Stimulated activated CD8-positive, alpha-beta memory T cell treated with anti-CD3 and anti-CD28 coated beads, Interleukin-7, amount 100 ng/mL, for 1 hour (primary cell): ENCODE measurements at places on chromosomes 12 and 14.

GRCh38 chr14:33486332-33486890 lies 464.5 kb downstream of the EGLN3 start:
- DNase-seq: no peak

GRCh38 chr14:67400434-67400833 lies 11.5 kb downstream of the PLEK2 start:
- DNase-seq: no peak

GRCh38 chr14:42111355-42111754 lies 504.7 kb downstream of the LRFN5 start:
- no peak for DNase-seq

DNA sequence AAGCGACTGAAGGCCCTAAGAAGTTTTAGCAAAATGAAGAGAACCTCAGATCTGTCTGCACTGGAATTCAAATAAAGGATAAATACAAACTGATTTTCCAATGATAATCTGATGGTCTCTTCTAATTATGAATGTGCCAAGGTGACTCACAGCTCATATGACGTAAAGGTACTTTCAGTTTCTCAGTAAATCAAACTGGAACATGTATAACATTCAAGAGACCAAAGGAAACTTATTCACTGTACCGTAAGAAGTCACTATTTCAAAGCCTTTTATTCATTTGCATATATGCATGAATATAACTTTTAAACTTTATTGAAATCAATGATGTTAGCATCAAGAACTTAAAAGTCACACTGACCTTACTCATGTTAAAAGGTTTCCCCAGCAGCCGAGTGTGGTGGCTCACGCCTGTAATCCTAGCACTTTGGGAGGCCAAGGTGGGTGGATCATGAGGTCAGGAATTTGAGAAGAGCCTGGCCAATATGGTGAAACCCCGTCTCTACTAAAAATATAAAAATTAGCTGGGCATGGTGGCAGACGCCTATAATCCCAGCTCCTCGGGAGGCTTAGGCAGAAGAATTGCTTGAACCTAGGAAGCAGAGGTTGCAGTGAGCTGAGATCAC lies 52.2 kb downstream of the ATXN2 start:
- DNase-seq: no peak

- no peak for DNase-seq
Measured at GRCh38 chr12:112408621-112409020, 784 bp downstream of the RPL6 start.

DNA sequence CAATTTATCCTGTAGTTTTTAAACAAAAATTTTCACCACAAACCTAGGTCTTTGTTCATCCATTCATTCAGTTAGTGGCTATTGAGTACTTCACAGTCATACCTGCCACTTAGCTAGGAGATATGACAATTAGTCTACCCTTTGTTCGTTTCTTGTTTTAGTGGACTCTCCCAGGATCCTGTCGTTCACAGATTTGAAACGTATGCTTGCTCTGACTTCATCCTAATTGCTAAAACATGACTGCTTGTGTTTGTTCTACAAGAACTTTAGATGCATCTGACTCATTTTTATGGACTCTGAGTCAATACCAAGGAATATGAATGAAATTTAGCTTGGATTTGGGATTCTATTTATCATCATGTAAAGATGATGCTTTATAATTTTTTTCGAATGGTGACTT lies 69.5 kb downstream of the TBC1D30 start:
- DNase-seq: no peak

DNA sequence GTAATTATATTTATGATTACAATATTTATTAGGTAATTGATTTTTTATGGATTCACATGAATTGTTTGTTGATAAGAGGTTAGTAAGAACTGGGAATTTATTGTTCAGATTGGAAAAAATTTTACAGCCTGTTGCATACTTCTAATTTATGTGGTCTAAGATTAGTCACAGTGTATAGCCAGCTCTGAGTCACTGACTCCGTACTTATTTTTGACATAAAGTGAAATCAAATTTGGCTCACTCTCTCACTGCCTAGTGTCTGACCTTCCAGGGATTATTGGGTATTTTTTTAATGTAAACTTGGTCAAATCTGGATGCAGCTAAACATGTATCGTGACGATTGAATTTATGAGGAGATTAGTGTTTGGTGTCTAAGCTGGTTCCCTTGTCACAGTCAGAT lies 109.3 kb downstream of the PTPRQ start:
- DNase-seq: no peak

DNA sequence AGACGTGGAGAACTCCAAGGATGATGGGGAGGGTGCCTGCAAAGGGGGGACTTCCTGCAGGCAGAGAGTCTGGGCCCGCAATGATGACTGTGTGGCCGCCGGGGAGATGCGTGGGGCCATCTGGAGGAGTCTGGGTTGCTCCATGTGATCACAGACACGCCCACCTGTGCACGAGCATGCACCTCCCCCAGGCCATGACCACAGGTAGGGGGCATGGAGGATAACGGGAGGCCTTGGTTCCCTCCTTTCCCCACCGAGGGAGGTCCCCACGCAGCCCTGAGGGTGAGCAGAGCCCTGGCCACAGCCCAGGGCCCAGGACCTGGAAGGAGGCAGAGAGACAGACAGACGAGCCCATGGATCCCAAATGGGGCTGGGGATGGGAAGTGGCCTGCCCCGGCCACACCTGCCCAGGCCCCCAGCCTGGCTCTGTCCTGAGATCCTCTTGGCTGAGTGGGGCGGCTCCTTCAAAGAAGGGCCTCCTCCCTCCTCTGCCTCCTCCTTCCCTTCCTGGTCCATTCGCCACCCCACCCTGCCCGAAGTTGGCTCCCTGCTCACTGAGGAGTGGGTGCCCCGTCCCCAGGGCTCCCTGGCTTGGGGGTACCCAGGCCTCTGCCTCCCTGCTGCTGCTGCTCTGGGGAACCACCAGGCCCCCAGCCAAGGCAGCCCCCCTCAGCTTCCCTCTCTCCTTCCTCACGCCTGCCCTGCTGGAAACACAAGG lies 138.2 kb downstream of the CALM1 start:
- DNase-seq: no peak

DNA sequence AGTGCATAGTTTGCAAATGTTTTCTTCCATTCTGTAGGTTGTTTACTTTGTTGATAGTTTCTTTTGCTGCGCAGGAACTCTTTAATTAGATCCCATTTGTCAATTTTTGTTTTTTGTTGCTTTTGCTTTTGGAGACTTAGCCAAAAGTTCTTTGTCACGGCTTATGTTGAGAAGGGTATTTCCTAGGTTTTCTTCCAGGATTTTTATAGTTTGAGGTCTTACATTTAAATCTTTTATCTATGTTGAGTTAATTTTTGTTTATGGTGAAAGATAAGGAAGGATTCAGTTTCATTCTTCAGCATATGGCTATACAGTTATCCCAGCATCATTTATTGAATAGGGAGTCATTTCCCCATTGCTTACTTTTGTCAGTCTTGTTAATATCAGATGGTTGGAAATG lies 51.9 kb downstream of the SYNE2 start:
- no peak for DNase-seq

DNA sequence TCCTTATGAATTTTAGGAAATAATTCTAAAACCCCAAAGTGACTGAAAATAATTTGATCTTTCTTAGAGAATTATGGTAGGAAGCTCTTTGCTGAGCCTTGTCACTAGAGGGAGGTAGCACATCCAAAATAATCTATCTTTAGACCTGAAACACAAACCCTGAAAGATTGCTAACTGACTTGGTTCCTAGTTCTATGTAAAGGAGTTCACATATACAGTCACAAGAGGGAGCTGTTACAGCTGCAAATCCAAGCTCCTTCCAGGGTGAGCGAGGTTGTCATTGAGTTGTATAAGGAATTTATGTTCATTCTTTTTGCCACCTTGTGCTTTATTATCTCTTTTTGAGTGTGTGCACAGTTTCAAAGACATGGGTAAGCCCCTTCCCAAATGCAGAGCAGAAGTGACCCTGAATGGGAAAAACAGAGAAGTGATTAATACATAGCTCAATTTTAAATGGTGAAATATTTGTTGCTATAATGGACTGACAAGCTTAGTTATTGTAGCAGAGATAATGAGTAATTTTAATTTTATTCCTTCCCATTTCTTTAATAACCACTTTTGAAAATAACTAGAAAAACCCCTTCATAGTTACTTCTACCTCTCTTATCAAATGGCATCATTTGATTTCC lies 387.9 kb downstream of the DAD1 start:
- DNase-seq: no peak

- no peak for DNase-seq
Measured at GRCh38 chr12:66688846-66689439, 10.1 kb upstream of the GRIP1 start.

DNA sequence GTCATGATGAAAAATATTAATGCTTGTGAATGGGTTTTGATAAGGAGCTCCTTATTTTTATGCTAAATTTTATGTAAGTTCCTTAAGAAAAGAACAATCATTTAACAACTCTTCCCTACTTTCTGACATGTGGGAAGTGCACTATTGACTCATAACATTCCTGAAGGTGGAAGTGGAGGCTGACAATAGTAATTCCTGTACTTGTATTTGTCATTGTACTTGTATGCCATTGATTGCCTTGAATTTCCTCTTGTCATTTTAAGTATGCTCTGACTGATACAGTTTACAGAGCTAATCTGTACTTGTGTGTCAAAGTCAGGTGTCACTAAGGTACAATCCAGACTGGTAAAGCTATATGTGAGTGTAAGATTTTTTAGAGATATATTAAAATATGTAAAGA lies 440.0 kb downstream of the SLC16A7 start:
- no peak for DNase-seq
